ENCODE measurements at places on chromosomes 16 and 17.
A peak's percentile ranks its signal among the peaks of the same experiment; 100 is the strongest.

GRCh38 chr16:8511464-8511863 lies 78.8 kb downstream of the TMEM114 start:
- DNase-seq, result no peak

DNA sequence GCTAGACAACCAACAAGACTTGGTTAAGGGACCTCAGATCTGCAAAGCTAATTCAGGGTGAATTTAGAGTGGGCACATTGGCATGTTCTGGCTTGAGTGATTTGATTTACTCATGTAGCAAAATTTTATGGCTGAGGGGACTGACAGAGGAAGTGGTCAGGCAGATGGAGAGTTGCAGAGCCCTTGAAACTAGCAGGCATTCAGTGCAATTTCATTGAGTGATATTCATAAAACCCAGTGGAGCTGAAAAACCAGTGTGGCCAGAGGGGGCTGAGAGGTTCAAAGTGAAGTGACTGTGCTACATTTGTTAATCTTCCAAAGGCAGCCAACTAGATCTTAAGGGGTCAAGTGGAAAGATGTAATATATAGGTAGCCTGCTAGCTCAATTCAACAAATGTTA lies 2.2 kb upstream of the TMEM94 start:
- no peak for DNase-seq

DNA sequence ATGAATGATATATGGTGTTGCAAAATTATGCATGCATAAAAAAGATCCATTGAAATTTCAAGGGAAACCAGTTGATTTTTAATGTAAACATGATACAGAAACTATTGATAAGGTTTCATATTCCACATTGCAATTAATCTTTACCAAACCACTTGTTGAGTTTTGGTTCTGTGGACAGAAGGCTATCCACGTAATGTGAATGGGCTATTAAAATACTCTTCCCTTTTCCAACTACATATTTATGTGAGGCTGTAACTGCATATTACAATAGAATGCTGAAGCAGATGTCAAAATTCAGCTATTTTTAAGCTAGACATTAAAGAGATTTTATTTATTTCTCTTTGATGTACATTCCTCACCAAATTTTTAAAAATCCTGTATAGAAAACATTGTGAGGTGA lies 33.7 kb upstream of the VPS4A start:
- DNase-seq, result no peak

- no peak for DNase-seq
Observed at GRCh38 chr17:31787857-31788570, 71.0 kb downstream of the COPRS start.

DNA sequence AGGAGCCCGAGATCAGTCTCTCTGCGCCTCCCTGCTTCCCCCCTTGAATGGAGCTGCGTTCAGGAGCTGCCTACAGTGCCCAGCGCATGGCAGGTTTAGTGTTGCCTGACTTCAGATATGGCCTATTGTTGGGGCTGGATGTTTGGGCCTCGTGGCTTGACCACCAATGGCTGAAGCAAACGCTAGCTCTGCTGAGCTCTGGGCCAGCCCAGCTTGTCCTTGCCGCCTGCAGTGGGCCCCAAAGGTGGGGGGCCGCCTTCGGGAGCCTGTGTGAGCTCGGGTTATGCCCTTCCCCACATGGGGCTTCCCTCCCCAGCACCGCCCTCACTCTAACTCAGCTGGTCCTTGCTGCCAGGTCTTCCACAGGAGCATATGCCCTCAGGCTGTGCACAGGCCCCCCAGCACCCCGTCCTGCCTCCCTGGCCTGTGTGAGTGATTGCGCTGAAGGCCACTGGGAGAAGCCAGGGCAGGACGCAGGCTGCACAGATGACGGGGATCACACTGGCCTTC lies 2.0 kb upstream of the METTL26 start:
- DNase-seq, result no peak

DNA sequence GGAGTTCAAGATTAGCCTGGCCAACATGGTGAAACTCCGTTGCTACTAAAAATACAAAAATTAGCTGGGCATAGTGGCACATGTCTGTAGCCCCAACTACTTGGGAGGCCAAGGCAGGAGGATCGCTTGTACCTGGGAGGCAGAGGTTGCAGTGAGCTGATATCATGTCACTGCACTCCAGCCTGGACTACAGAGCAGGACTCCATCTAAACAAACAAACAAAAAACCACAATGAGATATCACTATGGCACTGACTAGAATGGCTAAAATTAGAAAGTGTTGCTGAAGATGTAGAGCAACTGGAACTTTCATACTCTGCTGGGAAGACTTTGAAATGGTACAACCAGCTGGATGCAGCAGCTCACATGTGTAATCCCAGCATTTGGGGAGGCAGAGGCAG lies 6.5 kb upstream of the TNK1 start:
- no peak for DNase-seq

- DNase-seq, result no peak
Observed at GRCh38 chr16:31695667-31696066, 168.0 kb downstream of the AHSP start.

DNA sequence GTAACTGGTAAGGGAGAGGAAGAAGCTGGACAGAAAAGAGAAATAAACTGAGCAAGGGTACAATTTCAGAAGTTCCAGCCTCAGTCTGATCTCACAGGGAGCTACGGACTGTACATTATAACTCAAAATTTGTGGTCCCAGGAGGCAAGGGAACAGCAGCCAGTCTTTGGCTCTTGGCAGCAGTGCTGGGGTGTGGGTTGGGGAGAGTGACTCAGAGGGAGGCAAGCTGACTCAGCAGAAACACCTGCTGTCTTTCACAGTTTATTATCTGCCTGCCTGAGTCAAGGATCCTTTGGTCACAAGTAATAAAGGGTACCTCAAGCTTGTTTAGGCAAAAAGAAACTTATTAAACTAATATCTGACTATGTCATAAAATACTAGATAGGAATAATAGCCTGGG lies 73.5 kb upstream of the KIF2B start:
- DNase-seq, result peak; percentile 20

DNA sequence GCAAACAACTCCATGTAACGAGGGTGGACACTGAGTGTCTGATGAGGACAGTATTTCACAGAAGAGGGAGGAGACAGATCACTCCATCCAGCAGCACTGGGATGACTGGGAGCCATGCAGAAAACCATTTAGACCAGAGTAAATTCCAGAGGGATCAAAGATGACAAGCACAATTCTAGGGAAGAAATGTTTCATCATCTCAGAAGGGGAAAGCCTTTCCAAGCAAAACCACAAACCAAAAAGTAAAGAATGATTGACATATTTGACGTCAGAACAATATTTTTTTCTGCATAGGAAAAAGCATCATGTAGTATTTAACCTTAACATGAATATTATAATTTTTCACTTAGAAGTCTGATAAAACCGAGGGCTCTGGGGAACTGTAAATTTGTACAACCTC lies 4.8 kb downstream of the DNASE1 start:
- no peak for DNase-seq

- DNase-seq, result no peak
Observed at GRCh38 chr17:59300941-59301340, 30.5 kb upstream of the YPEL2 start.

GRCh38 chr16:57892041-57892440 lies 78.9 kb downstream of the CNGB1 start:
- no peak for DNase-seq

GRCh38 chr17:6554871-6555330 lies 1.5 kb downstream of the PITPNM3 start:
- DNase-seq, result peak; percentile 48

DNA sequence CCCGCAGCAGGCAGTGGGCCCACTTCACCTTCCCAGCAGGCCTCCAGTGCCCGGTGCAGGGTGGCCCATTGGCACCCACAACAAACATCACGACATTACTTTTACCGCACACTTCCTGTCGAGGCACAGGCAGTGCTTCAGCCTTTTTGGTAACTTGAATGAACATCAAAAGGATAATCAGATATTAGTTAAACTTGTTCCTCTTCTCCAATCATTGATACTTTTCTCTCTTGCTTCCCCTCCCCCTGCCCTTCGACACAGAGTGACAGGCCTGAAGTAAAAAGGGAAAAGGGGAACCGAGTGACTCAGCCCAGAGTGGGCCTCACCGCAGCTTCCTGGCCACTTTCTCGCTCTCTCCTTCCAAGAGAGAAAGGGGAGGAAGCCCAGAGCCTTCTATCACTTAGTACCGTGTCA lies 507.0 kb downstream of the MAF start:
- no peak for DNase-seq

DNA sequence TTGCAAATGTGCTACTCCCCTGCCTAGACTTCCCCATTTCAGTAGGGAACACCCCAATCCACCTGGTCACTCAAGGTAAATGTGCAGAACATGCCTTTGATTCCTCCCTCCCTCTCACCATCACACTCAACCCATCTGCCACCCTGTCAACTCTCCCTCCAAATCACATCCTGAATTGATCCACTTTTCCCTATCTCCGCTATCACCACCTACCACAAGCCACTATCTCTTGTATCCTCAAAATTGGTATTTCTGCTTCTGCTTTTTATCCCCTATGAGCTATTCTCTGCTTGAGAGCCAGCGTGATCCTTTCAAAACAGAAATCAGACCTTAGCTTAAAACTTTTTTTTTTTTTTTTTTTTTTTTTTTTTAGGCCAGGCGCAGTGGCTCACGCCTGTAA lies 5.4 kb upstream of the NOL11 start:
- no peak for DNase-seq

DNA sequence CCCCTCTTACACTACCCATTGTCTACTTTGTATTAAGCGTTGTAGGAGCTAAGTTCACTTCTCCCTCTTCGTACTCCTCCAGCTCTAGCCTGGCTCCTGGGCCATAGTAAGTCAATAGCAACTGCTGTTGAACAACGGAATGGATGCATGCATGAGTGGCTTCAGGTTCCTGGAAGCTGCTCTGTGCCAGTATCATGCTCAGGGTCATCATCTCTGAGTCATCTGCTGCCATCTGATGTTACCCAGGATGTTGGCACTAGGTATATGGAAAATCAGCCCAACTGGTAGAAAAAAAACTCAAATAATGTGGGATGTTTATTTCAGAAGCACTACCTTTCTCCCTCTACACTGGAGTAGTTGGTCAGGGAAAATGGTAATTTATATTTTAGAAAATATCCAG lies 536.8 kb downstream of the NPIPA7 start:
- no peak for DNase-seq

GRCh38 chr17:80919331-80920311 lies 72.0 kb upstream of the CHMP6 start:
- DNase-seq, result no peak

DNA sequence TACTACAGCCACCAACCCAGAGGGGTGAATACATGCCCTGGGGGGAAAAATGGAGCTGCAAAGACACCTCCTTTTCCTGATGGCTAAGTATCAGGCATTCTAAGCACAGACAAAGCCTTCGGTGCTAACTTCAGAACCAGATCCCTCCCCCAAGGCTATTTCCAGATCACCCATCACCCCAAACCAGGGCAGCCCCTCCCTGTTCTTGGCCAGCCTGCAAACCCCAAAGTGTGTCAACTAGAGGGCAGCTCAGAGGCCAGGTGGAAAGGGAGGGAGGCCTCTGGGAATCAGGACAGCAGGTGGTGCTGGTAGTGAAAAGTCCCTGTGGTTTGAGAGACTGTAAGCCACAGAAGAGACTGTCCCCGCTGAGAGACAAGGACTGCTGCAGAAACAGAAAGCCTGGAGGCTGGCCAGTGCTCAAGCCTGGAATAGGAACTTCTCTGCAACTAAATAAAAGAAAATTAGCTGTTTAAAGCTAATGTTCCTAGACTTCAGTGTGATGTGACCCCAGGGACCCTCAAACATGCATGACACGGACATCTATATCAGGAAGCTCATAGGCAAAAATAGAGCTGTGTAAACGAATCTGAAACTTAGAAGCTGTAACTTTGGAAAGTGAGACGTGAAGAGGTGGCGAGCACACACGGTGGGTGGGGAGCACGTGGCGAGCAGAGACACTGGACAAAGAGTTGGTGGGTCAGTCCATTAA lies 9.1 kb downstream of the TUBG1 start:
- DNase-seq, result peak; percentile 70

DNA sequence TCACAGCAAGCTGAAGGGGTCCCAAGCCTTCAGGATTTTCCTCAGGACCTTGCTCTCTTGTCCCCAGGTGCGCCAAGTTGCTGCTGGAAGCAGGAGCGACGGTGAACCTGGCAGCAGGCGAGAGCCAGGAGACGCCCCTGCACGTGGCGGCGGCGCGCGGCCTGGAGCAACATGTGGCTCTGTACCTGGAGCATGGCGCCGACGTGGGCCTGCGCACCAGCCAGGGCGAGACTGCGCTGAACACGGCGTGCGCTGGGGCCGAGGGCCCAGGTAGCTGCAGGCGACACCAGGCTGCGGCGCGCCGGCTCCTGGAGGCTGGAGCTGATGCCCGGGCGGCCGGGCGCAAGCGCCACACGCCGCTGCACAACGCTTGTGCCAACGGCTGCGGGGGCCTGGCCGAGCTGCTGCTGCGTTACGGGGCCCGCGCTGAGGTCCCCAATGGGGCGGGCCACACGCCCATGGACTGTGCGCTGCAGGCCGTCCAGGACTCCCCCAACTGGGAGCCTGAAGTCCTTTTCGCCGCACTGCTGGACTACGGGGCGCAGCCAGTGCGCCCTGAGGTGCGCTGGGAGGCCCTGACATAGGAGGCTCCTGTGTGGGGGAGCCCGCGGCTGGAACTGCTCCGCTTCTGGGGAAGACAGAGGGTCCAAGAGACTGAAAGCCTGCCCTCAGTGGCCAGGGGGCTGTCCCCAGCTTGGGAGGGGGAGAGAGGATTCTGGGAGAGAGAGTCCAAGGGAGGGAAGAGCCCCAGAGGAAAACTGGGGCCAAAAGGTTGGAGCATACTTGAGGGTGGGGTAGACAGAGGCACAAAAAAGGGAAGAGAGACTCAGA lies 6.4 kb downstream of the ASB16 start:
- no peak for DNase-seq

- no peak for DNase-seq
Observed at GRCh38 chr16:72210555-72210954, 38.6 kb upstream of the PMFBP1 start.

DNA sequence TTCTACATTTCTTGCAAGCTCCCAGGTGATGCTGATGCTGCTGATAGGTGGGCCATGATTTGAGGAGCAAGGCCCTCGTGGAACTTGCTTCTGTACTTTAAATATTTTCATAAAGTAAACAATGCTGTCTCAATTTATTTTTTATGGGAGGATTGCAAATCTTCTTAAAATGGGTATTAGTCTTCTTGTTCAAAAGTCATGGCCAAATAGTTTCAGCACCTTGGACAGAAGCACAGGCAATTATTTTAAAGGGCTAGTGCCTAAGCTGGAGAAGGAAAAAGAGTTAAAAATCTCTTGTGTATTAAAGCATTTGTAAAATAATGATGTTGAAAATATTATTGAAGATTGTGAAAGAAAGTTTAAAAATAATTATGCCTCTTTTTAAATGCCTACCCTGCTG lies 50.5 kb downstream of the GPR139 start:
- peak; percentile 50 for DNase-seq

GRCh38 chr17:7961421-7961820 lies 29.4 kb downstream of the CNTROB start:
- DNase-seq, result no peak

Measured in neural progenitor cell (in vitro differentiated cells).